ENCODE measurements at places on chromosomes 3 and 15.

DNA sequence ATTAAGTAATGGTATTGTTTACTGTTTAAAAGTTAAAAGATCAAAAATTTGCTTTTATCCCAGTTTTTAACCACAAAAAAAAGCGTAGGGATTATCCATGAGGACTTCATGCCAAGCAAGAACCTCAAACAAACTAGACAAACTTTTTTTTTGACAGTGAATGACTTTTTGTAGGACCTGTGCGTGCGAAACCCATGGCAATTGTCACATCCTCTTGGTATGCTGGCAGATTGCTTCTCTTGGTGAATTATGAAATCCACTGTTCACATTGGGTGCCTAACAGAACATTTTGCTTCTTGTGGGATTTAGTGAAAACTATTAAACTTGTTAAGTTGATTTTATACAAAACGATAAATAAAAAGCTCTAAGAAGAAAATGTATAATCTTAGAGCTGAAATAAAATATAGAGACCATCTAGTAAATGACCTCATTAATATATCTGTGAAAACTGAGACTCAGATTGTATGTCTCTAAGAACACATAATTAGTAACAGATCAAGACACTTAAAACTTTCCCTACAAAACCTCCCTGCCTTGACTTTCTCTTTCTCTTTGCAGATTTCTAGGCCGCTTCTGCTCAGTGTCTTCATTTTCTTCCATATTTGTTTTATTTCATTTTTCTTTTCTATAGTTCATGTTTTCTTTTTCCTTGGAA is 87.3 kb upstream of the CGNL1 start:
- DNase-seq, result no peak

DNA sequence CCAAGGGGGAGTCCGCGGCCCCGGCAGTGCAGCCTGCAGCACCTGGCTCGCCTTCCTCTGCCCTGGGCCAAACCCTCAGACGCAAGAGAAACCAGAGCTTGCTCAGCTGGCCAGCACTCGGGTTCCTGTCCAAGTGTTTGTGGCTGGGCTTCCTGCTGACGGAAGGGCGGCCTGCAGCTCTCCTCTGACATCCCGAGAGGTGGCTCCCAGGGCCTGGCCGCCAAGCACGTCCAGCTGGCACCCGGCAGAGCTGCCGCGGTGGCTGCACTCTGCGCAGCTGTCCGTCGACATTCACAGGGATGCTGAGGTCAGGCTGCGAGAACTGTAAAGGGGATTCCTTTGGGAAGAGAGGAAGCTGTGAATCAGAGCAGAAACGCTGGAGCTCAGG is 85.6 kb downstream of the CPN2 start:
- DNase-seq, result no peak

DNA sequence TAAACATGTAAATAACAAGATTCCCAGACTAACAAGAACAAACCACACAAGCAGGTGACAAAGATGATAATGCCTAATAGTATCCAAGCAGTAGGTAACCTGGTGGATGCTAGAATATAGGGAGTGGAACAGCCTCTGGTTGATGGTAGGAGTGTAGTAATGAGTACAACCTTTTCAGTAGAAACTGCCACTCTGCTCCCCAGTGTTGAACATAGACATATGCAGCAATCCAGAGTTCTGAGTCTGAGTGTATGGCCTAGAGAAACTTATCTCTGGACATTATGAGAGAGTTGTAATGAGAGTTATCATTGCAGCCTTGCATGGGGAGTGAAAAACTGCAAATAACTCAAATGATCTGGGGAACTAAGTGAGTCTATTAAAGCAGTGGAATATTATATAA is 76.1 kb upstream of the ACAD9 start:
- no peak for DNase-seq

GRCh38 chr3:116265976-116266584 is 179.2 kb downstream of the LSAMP start:
- DNase-seq, result no peak

GRCh38 chr15:71761649-71762048 is 48.7 kb upstream of the NR2E3 start:
- no peak for DNase-seq

DNA sequence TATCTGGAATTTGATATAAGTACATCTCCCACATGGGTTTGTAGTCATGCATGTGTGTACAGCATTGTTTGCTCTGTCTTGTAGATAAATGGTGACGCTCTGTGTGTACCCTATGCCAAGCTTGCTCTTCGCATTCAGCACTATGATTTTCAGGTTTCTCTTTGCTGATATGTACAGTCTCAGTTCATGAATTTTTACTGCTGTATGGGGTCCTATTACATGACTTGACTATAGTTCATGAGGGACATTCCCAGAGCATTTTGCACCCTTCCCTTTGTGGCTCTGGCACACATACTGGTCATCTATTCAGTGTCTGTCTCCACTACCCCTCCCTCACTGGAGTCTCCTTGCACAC is 132.7 kb downstream of the EEFSEC start:
- DNase-seq, result no peak

DNA sequence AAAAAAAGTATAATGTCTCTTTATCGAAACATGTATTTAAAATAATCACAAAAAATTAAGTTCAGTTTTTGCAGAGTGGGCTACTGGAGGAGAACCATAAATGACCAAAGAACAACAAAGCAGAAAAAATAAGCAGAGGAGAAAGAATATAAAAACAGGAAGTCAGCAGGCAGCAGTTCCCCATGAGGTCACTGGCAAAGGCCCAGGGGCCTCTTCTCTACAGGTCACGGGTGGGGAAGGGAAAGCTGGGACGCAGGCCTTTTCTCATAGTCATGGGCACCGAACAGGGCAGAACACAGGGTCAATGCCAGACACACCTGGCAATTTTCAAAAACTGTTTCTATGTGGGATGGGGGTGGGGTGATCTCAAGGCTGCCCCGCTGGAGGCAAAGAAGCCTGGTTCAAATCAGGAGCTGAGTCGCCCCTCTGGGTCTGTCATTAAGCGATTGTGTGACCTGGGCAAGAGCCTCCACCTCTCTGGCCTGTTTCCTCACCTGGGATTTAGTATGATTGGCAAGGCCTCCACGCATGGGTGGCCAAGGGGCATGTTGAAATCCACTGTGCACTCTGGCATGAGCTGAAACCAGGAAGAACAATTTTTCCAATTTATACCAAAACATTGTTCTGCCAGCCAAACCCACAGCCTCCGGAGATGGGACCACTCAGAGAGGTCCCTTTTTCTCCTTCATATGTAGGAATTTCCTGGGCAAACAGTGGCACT is 43.8 kb upstream of the UACA start:
- no peak for DNase-seq

DNA sequence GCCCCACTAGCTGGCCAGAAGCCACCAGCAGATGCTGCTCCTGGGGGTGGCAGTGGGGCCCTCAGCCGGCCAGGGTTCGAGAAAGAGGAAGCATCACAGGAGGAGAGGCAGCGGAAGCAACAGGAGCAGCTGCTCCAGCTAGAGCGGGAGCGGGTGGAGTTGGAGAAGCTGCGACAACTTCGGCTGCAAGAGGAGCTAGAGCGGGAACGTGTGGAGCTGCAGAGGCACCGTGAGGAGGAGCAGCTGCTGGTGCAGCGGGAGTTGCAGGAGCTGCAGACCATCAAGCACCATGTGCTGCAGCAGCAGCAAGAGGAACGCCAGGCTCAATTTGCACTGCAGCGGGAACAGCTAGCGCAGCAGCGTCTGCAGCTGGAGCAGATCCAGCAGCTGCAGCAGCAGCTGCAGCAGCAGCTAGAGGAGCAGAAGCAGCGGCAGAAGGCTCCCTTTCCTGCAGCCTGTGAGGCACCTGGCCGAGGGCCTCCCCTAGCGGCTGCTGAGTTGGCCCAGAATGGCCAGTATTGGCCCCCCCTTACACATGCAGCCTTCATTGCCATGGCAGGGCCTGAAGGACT is 17.5 kb upstream of the APEH start:
- no peak for DNase-seq

GRCh38 chr3:52433996-52434479 is 10.9 kb downstream of the SEMA3G start:
- no peak for DNase-seq

DNA sequence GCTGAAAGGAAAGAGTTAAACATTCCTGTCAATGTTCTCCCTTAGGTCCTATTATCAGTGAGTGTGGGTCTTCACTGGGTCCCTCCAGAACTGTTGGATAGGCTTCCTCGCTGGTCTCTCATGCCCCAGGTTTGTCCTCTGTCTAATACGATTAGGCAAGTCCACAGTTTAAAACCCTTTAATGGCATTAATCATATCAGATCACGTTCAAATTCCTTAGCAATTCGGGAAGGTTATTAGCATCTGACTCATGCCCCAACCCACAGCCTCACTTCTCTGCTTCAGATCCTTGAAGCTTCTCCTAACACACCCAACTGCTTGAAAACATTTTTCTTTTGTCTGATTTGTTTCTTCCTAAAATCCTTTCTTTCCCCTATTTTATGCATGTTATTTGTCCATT is 224.3 kb upstream of the ATP10A start:
- DNase-seq, result no peak

DNA sequence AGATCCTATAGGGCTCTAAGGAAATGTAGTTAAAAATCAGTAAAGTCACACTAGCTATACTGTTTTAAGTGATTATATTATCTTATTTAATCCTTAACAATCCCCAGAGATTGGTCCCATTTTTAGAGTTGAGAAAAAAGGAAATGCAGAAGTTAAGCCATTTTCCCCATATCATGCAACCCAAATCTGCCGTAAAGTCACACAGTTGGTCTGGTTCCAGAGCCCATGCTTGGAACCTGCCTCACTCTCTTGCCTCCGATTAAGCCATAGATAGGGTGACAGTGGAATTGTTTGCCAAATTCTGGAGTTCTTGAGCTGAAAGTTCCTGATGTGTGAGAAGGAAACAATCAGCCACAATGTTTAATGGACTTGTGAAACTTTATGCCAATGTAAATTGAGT is 2.3 kb upstream of the P2RY13 start:
- no peak for DNase-seq

GRCh38 chr15:41115652-41116115 is 396 bp downstream of the INO80 start:
- DNase-seq, result peak; percentile 79

- no peak for DNase-seq
Measured at GRCh38 chr3:163878396-163878795, 1199.9 kb downstream of the SI start.

GRCh38 chr3:129184396-129184657 is 631 bp upstream of the CNBP start:
- DNase-seq, result peak; percentile 59

DNA sequence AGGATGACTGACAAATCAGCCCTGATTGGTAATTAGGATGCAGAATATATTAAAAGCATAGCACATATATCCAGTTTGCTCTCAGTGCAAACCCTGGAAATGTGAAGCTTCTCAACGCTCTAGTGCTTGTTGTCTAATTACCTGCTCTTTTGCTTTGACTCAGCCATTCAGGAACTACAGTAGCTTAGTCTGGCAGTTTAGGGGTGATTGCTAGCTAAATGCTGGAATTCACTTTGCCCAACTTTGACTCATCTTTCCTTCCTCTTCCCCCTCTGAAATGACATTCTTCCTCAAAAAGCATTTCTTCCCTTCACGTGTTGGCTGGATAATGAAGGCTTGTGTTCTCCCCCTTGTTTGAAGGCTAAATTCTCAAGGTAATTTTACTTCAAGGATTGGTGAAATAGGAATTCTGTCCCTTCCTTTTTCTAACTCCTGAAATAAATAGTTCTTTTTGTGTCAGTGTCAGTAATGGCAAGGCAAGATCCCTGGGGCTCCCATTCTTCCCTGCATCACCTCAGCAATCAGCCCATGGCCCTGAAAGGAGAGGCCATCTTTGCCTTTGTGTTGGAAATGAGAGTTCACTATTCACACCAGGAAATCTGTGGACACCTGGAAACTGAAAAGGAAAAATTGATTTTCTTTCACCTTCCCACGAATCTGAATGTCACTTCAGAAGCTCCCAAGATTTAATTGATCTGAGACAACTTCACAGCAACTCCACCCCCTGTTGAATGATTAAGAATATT is 103.6 kb downstream of the ECT2 start:
- no peak for DNase-seq

- DNase-seq, result no peak
Measured at GRCh38 chr3:196251918-196252317, 35.6 kb downstream of the SLC51A start.

GRCh38 chr15:52673312-52673711 is 5.9 kb downstream of the ATOSA start:
- no peak for DNase-seq

- DNase-seq, result no peak
Measured at GRCh38 chr3:133295199-133295901, 104.5 kb upstream of the BFSP2 start.

DNA sequence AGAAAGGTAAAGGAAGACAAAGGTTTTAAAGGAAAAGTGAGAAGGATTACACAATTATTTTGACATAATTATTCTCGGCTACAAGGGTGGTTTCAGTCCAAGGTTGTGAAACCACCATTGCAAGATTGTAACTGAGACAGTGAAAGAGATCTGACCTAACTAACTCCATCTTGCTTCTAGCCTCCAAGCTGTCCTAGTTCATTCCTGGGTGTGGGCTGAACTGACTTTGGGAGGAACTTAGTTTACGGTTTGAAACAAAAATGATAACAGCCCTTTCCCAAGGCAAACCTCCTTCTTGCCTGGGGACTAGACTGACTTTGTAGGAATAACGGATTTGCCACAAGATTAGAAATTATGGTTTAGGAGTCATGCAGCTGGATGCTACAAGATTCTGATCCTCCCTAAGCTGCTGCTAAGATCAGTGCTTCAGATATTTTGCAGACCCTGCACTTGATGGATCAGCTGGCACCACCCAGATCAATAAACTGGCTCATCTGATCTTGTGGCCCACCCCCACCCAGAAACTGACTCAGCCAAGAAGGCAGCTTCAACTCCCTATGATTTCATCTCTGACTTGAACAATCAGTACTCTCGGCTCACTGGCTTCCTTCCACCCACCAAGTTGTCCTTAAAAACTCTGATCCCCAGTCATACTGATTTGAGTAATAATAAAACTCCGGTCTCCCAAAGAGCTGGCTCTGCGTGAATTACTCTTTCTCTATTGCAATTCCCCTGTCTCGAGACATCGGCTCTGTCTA is 57.7 kb upstream of the AADACL2 start:
- no peak for DNase-seq

DNA sequence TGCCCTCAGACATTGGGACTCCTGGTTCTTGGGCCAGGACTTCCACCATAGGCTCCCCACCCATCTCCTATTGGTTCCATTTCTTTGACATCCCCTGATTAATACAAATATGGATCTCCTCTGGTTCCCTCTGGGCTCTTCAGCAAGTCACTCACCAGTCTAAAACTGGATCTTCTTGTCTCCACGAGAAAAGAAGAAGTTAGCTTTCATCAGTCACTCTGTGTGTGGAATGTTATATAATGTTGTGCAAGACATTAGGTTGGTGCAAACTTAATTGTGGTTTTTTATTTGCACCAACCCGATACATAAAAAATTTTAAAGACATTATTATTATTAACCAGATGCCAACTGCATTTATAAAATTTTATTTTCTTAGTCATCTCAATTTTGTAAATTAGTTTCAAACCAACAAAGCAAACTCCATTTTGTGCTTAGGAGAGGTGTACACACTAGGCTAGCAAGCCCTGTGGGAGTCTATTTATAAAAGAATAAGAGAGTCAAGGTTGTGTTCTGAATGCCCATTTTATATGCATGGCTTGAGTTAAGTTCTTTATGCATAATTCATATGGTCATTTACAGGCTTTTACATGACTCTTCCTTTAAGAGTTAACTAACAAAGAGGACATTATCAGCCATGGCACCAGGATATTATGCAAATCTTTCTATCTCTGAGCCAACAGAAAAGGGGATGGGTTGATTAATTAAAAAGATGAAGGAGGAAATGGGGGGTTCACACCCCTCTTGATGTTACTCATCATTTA is 35.1 kb upstream of the IL12A start:
- DNase-seq, result no peak

- DNase-seq, result no peak
Measured at GRCh38 chr15:74800559-74801094, 12.0 kb upstream of the LMAN1L start.

- no peak for DNase-seq
Measured at GRCh38 chr3:171511450-171511849, 51.2 kb upstream of the TNIK start.

All from stimulated activated CD8-positive, alpha-beta memory T cell treated with anti-CD3 and anti-CD28 coated beads, Interleukin-4, amount 100 ng/mL, for 48 hours (primary cell).